ENCODE measurements at places on chromosomes 12 and 14. TPM values are rescaled to one million over a fixed set of nuclear protein-coding genes. Genes with fewer than 3 reads are reported as not detected.

The NKX2-1 gene
- total RNA-seq, result not detected

The NYNRIN gene
- 6.8 TPM for total RNA-seq

The ADCY6 gene
- total RNA-seq, result 48.9 TPM

The ASIC1 gene
- total RNA-seq, result 0.85 TPM

The MANSC4 gene
- total RNA-seq, result not detected

The NFE2 gene
- total RNA-seq, result not detected
